ENCODE measurements at places on chromosomes 5 and 9.

- no peak for DNase-seq
Observed at GRCh38 chr5:96703384-96703920, 41.3 kb downstream of the CAST start.

GRCh38 chr9:111456529-111456928 is 27.7 kb downstream of the ECPAS start:
- no peak for DNase-seq

- DNase-seq: no peak
Observed at GRCh38 chr9:136552117-136552703, 6.4 kb upstream of the NOTCH1 start.

DNA sequence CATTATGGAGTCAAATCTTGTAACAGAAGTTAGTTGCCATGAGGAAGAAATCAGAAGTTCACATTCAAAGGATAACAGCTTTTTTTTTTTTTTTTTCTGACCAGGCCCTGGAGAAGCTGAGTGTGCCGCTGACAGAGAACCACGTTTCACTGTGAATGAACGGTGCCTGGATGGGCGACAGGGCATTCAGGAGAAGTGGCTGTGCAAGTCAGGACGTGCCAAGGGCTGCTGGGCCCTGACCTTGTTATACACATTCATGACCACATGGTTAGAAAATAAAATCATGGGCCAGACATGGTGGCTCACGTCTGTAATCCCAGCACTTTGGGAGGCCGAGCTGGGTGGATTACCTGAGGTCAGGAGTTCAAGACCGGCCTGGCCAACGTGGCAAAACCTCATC is 91.6 kb downstream of the ANKH start:
- DNase-seq: no peak

DNA sequence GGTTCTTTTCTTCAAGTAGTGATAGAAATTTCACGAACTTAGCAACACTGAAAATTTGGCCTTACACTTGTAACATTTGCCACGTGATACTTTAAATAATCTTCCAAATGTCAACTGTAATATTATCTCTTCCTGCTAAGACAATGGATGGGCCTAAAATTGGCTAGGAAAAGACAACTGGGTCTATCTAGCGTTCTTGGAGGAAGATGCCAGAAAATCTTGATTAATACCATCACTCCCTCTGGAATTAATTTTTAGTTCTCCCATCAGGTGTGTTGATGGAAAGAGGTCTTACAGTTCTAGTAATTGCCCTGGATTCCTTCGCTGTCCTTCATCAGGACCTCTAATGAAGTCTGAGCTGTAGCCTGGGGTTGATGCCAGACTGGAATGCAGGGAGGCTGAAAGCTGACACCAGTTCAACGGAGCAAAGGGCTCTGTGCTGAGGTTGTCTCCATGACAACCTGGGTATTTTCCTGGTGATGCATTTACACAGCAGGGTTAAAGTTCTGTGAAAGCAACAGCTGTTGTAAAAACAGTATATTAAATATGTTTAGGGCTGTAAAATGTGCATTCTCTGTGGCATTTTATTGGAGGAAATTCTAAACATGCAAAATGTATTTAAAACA is 92.3 kb downstream of the GAS1 start:
- DNase-seq: peak; percentile 36

DNA sequence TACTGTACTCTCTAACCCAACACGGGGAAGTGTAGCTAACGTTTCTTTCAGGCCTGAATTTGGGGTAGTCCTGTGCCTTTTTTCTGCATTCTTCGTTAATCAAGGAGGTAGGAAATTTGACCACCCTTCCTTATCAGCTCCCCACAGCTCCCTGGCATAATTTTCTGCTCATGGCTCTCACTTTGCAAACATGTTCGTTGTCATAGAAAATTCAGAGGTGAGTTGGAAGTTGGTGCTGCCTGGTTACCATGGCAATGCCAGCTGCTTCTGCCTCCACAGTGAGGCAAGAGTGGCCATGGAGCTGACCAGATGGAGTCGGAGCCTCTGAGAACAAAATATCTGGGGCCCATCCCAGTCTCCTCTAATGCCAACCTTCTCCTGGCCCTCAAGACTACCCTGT is 116.6 kb upstream of the BOD1 start:
- no peak for DNase-seq

DNA sequence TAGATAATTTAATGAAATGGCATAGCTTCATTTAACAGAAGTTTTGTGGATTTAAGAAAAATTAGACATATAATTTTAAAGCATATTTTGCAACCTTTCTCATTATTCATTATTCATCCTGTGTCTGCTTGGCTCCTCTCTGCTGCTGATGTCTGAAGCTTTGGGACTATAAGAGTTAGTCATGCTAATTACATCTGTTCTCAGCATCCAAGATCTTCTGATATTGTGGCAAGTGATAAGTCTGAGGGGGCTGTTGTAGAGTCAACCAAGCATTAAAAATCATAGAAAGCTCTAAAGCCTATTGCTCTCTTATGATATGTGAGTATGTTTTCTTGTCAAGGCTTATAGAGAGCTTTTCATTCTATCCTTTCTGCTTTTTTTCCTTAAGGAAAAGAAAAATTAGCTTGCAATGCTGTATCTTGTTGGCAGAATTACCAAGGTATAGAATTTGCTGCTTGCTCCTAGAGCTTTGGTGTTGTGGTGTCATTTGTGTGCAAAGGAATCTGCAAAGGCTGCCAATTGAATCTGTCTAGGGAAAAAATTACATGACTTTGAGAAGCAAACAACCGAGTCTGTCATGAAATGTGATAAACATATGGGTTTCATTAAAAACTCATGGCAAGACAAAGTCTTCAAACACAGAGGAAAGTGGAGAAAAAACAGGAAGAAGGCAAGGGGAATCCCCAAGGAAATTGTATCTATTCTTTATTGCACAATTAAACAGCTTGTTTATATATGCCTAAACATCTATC is 156.1 kb upstream of the DAB2 start:
- DNase-seq: no peak

DNA sequence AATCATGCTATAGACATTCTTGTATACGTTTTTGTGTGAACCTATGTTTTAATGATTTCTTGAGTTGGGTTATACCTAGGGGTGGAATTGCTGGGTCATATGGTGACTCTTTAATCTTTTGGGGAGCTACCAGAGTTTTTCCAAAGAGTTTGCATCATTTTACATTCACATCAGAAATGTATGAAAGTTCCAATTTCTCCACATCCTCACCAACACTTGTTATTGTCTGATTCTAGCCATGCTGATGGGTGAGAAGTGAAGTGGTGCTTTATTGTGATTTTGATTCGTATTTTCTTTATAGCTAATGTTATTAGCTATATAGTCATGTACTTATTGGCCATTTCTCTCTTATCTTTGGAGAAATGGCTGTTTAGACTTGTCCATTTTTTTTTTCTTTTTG is 18.1 kb downstream of the OCLN start:
- DNase-seq: no peak

DNA sequence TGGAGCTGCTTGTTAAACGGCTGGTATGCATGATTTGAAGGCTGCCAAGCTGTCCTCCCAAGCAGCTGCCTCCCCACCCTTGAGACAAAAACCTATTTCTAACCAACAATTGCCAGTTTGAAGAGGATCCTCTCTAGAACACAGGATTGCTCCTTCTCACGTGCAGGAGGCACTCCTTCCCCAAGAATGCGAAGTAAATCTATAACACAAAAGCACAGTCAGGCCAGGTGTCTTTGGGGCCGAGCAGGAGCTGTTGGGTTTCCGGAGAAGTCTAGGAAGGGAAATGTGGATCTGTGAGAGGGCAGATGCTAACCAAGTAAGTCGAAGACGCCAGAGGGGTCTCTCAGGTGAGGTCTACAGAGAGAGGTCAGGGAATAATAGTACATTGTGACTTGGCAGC is 35.4 kb upstream of the GNPDA1 start:
- no peak for DNase-seq

- peak; percentile 52 for DNase-seq
Observed at GRCh38 chr5:117623042-117623805, 1048.6 kb upstream of the SEMA6A start.

GRCh38 chr9:114276908-114277821 is 45.7 kb upstream of the ORM1 start:
- DNase-seq: no peak

GRCh38 chr9:110626101-110626829 is 42.3 kb upstream of the MUSK start:
- DNase-seq: no peak

DNA sequence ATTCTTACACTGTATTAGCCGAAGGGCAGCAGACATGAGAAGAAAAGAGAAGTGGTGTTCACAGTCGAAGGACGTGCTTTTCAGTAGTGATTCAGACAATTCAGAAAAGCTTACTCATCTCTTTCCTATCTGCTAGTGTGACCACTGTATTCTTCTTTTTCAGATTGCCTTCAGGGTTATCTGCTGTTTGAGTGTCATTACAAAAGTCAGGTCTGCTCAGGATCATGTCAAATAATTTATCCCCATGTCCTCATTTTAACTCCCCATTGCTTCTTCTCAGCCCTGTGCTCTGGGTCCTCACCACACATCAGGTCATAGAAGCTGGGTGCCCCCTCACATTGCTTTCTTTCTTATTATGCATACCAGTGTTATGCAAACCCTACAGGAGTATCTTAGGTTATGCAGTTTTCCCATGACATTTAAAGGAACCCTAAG is 394.0 kb downstream of the CETN3 start:
- no peak for DNase-seq

DNA sequence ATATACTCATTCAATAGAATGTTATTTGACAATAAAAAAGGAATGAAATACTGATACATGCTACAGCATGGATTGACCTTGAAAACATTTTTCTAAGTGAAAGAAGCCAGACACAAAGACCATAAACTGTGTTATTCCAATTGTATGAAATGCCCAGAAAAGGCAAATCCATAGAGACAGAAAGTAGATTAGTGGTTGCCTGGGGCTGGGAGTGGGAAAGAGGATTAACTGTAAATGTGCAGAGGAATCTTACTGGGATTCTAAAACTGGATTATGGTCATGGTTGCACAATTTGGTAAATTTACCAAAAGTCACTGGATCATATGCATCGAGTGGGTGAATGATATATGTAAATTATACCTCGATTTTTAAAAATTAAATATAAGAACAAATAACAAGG is 88.1 kb downstream of the GLIS3 start:
- DNase-seq: no peak

DNA sequence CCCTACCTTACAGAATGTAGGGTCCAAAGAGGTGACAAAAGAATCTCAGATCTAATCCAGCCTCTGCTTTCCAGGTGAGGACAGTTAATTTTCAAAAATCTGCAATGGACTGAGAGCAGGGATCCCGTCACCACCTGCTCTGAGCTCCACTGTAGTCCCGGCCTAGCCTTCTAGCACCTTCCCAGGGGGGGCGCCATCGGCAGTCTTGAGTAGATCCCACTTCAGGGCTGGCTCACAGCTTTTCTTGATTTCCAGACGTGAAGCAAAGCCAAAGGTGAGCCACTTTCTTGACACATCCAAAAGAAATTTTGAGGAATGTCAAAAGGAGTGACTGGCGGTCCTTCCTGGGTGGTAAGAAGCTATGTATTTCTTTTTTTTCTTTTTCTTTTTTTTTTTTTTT is 114.1 kb downstream of the SYK start:
- no peak for DNase-seq

GRCh38 chr9:130030651-130031127 is 12.3 kb downstream of the FNBP1 start:
- DNase-seq: no peak

GRCh38 chr5:57828221-57828620 is 345.6 kb upstream of the ACTBL2 start:
- DNase-seq: no peak

GRCh38 chr5:128035689-128036088 is 47.9 kb upstream of the SLC12A2 start:
- peak; percentile 59 for DNase-seq

DNA sequence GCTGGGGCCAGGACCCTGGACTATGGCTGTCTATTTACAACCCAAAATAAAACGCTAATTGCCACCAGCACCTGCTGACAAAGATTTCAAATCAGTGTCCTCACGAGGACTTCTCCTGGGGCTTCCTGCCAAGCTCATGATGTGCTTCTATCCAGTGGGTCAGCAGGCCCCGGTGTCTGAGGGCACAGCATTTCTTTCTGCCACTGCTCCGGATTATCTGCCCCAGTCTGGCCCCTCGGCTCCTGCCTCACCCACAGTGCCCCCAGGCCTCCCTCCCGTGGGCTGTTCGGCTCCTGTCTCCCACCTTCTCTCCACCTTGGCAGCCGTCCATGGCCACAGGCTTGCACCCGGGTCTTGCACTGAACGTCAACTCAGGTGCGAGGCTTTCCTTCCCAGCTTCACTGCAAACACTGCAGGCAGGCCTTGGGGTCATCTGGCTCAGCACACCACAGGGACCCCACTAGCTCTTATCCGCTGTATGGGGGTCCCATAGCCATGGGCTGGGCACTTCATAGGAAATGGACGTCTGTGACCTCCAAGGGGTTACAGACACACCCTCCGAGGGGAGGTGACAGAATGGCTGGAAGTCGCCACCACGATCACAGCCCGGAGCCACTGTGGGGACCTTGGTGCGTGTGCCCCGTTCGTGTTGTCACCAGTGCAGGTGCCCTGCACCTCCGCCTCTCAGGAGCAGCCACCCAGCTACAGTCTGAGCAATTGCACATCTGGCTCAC is 43.8 kb upstream of the FCN1 start:
- DNase-seq: no peak

DNA sequence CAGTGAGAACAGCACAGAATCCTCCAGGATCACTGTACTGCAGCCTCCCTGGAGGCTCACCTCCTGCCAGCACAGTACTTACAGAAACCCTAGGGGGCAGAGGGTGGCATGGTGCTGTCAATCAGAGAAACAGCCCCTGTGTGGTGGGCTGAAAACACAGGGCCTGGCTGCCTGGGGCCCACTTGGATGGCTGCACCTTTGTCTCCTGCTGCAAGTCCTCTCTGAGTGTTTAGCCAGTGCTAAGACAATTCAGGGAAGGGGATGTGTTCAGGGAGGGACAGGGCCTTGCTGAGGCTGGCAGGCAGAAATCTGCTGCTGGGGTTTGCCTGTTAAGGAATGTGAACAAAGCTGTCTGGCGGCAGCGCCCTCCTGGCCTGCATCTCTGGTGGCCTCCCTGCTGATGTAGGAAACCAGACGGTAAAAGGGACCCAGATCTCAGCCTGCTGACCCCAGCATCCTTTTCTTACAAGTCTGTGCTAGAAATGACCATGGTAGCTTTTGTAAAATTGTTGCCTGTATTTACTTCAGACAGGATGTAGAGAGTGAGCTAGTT is 39.5 kb downstream of the PRRC2B start:
- DNase-seq: no peak

- DNase-seq: no peak
Observed at GRCh38 chr9:136854113-136854841, 2.1 kb downstream of the MAMDC4 start.

DNA sequence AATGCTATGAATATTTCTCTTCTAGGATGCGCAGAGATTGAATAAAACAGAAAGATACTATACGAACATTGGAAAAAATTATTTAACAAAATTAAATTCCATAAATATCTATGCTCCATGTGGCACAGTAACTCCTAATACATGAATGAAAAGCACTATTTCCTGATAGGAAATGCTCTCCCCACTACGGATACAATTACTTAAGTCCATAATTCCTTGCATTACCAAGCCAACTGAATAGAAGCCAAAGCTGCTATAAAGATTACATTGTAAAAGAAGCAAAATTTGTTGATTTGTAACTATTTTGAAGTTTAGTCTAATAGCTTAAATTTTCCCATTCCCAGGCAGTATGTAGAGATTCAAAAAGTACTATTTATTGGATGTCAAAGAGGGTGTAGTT is 61.8 kb upstream of the SNX2 start:
- DNase-seq: no peak

GRCh38 chr9:131347376-131348020 is 46.4 kb upstream of the PRRC2B start:
- no peak for DNase-seq

GRCh38 chr5:153135411-153135810 is 355.1 kb upstream of the GRIA1 start:
- no peak for DNase-seq

Measured in NCI-H524 treated with DMSO at 0.1 percent for 48 hours (cell line).